Stimulated activated CD8-positive, alpha-beta memory T cell treated with anti-CD3 and anti-CD28 coated beads, Interleukin-7, amount 100 ng/mL, for 1 hour (primary cell): ENCODE measurements at places on chromosomes 11 and 22.

- DNase-seq: no peak
Observed at GRCh38 chr11:101188173-101188572, 58.6 kb upstream of the PGR start.

GRCh38 chr11:83613767-83614121, 327.6 kb upstream of the CCDC90B start:
- no peak for DNase-seq

GRCh38 chr22:50531962-50532674, 2.3 kb upstream of the TYMP start:
- no peak for DNase-seq

GRCh38 chr11:40819230-40819629, 640.2 kb downstream of the LRRC4C start:
- DNase-seq: no peak

GRCh38 chr11:115682888-115683287, 178.7 kb upstream of the CADM1 start:
- no peak for DNase-seq

DNA sequence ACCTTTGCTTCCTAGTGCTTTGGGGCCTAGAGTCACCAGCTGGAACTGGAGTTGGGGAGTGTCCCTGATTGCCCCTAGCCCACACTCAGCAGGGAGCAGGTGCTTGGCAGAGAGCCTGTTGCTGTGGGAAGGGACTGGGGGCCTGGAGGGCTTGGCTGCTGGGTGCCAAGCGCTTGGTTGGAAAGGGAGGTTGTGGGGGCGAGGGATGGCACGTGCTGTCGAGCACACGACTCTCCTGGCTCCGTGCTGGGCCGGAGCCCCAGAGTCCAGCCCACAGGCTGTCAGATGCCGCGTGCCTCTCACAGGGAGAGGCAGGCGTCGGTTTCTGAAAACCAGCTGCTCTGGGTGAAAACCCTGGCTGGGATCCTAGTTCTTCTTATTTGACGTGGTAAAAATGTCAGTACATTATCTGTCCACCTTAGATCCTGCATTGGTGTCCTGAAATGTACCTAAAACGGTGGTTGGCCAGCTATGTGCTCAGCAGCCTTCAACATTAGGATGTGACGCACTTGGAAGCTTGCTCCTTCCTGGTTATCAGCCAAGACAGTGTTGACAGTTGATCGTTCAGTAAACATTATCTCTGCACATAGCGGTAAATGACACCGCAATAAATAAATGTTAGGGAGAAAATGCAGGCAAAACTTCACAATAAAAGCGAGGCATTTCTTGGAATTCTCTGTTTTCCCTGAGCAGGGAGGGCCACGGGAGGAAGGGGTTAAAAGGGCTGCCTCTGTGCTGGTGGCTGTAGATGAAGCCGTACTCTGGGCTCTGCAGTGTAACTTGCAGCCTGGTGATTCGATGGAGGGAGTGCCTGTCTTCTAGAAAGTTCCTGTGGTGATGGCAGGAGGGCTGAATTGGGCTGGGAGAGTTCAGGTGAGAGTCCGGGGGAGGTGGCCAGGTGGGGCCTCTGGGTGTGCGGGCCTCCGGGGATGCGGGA, 29.2 kb downstream of the GRAMD4 start:
- no peak for DNase-seq

GRCh38 chr22:28348613-28349609, 330.7 kb downstream of the TTC28 start:
- no peak for DNase-seq

DNA sequence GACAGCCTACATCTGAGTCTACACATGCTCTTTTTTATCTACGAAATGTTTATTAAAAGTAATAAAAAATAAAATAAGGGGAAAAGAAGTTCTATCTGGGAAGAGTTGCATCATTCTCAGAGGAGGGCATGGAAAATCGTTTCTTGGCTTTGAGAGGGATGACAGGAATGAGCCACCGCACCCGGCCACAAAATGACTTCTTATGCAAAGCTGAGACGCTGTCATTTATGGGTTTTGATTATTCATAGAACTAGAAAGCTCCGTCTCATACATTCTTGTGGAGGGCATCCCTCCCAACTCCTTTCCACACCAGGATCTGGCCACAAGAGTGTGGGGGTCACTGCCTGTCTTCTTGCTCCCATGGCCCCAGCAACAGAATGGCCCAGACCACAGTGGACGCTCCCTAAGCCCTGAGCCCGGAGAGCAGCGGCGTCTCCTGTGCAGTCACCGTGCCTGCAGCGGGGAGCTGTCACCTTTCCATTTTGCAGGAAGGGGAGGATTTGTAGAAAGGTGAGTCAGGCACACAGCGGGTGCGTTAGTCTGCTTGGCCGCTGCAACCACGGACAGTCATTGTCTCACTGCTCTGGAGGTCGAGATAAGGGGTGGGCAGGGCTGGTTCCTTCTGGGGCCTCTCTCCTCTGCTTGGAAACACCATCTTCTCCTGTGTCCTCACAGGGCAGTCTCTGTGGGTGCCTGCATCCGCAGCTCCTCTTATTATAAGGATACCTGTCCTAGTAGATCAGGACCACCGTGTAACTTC, 1388.7 kb downstream of the BRD1 start:
- no peak for DNase-seq

DNA sequence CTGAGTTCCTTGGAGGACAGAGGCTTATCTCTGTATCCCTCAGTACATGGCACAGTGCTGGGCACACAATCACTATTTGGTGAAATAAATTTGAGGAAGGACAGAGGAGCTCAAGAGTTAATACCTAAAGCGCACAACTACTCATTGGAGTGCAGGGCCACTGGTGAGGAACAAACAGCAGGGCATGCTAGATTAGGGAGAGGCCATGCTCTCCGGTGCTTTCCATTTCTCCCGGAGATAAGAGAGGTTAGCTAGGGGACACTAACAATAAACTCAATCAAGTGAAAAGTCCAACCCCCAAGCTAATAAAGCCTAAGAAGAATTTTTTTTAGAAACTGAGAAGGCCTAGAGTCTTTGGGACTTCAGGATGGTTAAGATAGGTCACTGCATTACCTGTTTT, 29.1 kb downstream of the NFRKB start:
- DNase-seq: no peak

DNA sequence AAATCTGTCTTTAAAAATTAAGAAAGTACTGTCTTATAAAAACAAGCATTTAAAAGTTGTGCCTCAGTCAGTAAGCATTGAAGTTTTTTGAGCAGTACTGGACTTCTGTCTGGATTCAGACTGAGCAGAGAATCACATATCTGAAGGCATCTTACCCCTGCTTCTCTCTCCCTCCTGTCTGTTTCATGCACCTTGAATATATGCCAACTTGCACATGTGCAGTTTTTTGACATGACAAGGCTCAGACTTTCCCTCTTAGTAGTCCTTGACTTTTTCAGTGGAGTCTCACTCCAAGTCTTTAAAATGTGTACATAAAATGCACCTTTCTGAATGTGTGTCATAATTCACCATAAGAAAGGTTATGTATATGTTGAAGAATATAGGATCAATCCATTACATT, 19.8 kb downstream of the SPECC1L start:
- no peak for DNase-seq

DNA sequence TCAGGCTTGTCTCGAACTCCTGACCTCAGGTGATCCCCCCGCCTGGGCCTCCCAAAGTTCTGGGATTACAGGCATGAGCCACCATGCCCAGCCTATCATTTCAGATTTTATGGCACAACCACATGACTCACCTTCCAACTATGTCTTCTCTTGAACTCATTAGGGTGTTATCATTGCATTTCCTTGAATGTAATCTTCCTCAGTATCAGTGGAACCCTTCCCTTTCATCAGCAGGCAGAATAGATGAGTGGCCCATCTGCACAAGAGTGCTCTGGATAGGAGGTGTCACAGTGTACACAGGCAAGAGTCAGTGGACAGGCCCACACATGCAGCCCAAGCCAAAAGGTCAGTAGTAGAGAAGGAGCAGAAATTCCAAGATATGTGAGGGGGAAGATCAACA, 29.1 kb upstream of the AQP11 start:
- DNase-seq: no peak

- no peak for DNase-seq
Observed at GRCh38 chr22:43109511-43109910, 1.0 kb upstream of the BIK start.

DNA sequence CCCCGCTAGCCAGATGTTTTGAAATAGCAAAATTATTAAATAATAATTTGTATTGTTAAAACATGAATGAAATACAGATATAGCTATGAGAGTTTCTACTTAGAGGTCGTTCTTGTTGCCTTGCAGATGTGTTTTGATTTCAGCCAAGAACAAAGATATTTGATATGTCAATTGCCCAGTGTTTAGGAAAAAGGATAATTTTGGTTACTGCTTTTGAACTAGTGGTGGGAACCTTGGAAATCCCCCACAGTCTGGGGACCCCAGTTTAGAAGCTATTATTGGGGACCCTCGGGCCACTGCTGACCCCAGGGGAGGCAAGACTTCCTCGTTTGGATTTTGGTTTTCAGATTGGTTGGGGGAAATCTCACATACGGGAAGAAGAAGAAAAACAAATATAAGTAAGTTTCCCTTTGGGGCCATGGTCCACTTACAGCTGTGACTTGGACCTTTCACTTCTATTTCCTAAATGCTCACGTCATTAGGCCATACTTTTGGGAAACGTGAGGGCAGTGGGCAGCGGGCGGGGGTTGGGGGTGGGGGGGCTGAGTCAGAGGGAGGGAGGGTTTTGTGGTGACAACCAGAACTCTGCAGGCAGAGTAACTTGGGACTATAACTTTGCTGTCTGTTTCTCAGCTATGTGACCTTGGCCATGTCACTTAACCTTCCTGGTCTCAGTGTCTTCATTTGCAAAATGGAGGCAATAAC, 37.0 kb downstream of the LDLRAD3 start:
- no peak for DNase-seq

- no peak for DNase-seq
Observed at GRCh38 chr11:111335549-111335948, 37.2 kb downstream of the POU2AF3 start.

- no peak for DNase-seq
Observed at GRCh38 chr11:5524756-5525155, 8.3 kb upstream of the UBQLNL start.

- DNase-seq: no peak
Observed at GRCh38 chr11:12914400-12914912, 94.7 kb upstream of the RASSF10 start.
